ENCODE measurements at places on chromosomes 12 and 14.

GRCh38 chr12:46459861-46460545 lies 87.4 kb upstream of the SLC38A2 start:
- DNase-seq = no peak

DNA sequence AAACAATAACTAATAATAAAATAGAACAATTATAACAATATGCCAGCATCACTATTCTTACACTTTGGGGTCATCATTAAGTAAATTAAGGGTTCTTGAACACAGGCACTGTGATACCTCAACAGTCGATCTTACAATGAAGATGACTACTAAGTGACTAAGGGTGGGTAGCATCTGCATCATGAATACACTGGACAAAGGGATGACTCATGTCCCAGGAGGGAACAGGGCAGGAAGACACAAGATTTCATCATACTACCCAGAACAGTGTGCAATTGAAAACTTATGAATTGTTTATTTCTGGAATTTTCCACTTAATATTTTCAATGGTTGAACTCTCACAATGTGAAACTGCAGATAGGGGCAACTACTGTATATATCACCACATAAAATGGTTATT lies 19.7 kb downstream of the TSPAN19 start:
- DNase-seq = peak; percentile 75

GRCh38 chr12:61654698-61655097 lies 605.5 kb upstream of the USP15 start:
- DNase-seq = no peak

- no peak for DNase-seq
Observed at GRCh38 chr14:55717621-55718020, 137.6 kb downstream of the KTN1 start.

- peak; percentile 71 for DNase-seq
Observed at GRCh38 chr12:69007101-69007854, 74.3 kb upstream of the CPM start.

DNA sequence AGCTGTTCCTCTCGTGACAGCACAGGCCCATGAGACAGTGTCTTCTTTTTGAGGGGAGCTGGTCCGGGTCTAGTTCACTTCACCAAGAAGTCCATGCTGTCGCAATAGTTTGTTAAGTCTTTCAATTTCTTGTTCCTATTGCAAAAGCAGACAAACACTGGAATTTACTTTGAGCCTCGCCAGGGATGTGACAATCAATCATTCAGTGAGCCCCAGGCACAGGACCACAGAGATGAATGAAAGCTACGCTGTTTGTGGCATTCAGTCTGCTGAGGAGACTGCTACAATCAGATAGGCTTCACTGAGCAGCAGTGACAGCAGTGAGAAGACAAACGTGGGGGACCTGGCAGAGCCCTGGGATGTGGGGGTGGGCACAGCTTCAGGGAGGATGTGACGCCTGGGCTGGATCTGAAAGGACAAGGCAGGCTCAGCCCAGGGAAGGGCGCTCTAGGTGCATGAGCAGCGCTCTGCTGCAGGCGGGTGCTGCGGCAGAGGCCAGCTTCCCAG lies 35.5 kb downstream of the TCTN1 start:
- DNase-seq = no peak

DNA sequence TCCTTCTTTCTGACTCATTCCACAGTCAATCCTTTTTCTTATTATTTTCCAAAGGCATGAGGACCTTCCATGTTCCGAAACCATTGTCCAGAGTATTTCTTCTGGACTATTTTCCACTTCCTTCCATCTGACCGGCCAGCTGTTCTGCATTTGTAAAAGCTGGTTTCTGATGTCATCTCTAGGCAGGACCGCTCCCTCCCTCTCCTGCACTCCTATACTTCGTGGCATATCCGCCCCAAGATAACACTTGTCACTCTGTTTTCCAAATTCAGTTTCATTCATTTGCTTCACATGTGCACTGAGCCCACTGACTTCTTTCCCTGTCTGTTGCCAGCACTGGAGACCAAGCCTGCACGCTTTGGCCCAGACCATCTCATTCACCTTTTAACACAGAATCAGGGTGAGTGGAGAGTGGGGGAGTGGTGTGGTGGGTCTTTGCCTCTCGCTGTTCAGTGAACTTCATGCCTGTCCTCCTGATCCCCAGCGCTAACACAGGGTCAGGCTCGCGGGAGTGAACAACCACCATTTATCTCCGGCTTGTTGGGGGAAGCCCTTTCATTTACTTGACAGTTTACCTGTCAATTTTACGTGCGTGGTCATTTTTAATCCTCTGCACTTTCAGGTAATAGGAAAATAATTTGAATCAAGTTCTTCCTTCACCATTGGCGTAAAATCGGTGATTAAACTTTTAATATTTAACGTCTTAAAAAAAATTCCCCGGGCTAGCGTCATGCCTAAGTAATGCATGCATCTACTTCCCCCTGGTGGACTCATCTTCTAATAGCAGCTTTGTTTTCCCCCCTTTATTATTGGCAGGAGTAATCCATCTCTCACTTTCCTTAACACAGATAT lies 52.5 kb downstream of the C12orf75 start:
- peak; percentile 75 for DNase-seq

GRCh38 chr14:29037411-29037810 lies 270.8 kb downstream of the FOXG1 start:
- DNase-seq = peak; percentile 59

DNA sequence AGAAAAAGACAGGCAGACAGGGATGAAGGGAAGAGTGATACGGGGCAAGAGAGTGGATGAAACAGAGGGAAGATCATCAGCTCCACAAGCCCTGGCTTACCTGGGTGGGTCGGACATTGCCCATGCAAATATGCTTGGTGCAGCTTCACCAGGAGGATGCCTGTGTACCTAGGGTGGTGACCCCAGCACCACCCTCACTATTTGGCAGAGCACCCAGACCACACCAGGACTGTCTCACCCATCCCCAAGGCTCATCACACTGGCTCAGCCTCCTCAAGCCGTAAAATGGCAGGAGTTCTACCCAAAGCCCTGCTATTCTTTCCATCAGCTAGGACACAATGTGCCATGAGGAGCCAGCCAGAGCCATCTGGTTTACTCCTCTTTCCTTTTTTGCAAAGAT lies 3.0 kb downstream of the GALNT8 start:
- DNase-seq = no peak

DNA sequence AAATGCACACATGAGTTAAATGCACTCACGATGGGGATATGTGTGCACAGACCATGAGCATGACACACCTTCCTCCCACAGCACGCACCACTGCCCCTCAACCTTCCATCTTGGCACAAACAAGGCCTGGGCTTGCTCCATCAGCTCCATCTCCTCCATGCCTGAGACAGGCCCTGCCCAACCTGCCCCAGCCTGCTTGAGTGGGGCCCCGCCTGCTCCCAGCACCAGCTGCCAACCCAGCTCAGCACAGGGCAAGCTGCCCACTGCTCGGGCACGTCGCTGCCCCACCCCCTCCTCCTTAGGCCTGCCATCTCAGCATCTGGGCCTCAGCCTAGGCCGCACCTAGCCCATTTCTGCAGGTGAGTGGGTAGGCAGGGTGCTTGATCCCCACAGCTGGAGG lies 27.6 kb upstream of the KRT78 start:
- DNase-seq = no peak

GRCh38 chr12:4603421-4603820 lies 41.4 kb downstream of the DYRK4 start:
- no peak for DNase-seq

- DNase-seq = peak; percentile 48
Observed at GRCh38 chr12:116703214-116703795, 34.6 kb downstream of the SPRING1 start.

DNA sequence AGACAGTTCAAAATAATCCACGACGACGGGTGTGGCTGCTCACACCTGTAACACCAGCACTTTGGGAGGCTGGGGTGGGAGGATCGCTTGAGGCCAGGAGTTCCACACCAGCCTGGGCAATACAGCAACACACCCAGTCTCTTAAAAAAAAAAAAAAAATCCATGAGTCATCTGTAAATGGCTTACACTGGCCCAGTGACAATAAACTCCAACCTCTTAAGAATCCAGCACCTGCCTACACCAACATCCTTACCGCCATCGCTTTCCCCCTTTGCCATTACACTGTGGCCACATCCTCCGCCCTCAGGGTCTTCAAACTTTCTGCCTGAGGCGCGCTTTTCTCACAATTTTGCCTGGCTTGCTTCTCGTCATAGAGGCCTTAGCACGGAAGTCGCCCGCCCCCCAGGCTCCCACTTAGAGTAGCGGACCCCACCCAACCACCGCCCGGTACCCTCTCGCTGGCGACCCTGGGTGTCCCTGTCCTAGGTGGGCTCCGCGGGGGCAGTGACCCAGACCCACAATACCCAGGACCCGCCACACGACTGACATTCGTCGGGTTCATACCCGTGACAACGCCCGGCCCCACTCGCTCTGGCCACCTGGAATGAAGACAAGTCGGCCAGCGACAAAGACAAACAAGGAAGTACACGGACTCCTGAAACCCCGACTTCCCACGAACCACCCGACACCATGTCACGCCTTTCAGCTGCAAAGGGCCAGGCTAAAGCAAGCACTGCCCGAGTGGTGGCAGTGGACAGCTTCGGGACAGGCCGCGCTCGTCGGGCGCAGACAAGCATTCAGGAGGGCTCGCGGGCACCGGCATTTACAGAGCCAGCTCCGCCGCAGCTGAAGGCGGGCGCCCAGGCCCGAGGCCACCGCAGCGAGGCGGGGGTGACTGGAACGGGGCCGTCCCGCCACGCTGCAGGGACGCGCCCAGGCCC lies 636 bp downstream of the GOLGA3 start:
- DNase-seq = peak; percentile 63

DNA sequence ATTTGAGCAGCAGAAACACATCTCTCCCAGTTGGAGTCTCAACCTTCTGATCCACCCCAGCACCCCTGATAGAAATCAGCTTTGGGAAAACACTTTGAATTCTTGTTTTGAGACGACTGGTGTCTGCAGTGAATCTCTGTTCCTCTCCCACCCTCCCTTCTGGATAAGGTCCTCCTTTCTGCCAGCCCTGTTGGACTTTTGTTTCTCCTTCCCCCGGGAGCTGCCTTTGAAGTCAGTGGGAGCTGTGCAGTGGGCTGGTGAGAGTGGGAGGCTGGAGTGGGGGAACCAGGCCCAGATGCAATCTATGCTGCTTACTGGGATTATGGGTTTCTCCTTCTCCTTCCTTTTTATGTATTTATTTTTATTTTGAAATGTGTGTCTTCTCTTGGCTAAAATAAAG lies 49.0 kb downstream of the FLRT2 start:
- no peak for DNase-seq

DNA sequence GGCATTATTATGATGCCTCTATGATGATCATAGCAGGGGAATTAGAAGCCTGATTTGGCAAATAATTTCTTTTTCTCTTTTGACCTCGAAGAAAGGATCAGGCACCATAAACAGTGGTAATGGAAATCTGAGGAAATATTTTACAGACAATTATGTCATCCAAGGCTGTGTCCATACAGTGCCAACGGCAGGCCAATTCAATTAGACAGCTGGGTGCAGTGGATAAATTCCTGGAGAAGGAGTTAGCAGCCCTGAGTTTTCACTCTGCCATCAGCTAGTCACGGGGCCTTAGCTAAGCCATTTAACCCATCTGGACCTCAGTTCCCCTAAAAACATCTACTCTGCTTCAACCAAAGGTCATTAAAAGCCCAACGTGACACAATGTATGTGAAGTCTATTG lies 4.1 kb downstream of the TPH2 start:
- DNase-seq = no peak

GRCh38 chr12:70469221-70469820 lies 103.2 kb downstream of the KCNMB4 start:
- no peak for DNase-seq

DNA sequence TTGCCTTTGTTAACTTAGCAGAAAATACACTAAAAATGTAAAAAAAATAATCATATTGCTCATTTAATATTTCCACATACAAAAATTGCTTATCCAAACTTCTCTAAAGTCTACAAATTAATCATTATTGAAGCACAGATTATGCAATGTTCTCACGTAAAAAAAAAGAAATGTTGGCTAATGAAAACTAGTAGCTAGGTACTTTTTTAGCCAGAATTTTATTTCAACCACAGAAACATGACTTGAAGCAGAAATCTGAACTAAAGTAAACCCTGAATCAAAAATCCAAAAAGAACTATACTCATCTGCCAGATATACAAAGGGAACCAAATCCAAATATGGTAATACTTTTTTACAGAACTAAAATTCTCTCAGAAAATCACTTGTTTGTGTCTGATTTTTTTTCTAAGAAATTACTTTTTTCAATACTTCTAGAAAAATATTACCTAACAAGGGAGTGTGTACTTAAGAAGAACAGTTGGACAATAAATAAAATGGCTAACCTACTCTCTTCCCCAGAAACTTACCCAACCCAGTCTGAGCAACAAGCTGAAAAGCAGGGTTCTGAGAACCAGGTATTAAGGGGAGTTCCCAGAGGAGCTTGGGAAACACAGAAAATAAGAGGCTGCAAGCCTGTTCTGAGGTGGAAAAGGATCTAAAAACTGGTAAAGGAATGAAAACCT lies 78.4 kb upstream of the RAP1B start:
- DNase-seq = no peak

GRCh38 chr12:692274-692673 lies 29.0 kb upstream of the NINJ2 start:
- no peak for DNase-seq

GRCh38 chr14:75714991-75715390 lies 53.9 kb downstream of the TTLL5 start:
- DNase-seq = peak; percentile 8

- peak; percentile 8 for DNase-seq
Observed at GRCh38 chr12:13428538-13429265, 232.2 kb downstream of the EMP1 start.

- DNase-seq = peak; percentile 69
Observed at GRCh38 chr12:121060149-121061001, 21.3 kb upstream of the OASL start.

- DNase-seq = no peak
Observed at GRCh38 chr14:50739186-50739585, 71.1 kb upstream of the SAV1 start.

GRCh38 chr12:230925-231671 lies 17.1 kb upstream of the SLC6A12 start:
- DNase-seq = no peak

DNA sequence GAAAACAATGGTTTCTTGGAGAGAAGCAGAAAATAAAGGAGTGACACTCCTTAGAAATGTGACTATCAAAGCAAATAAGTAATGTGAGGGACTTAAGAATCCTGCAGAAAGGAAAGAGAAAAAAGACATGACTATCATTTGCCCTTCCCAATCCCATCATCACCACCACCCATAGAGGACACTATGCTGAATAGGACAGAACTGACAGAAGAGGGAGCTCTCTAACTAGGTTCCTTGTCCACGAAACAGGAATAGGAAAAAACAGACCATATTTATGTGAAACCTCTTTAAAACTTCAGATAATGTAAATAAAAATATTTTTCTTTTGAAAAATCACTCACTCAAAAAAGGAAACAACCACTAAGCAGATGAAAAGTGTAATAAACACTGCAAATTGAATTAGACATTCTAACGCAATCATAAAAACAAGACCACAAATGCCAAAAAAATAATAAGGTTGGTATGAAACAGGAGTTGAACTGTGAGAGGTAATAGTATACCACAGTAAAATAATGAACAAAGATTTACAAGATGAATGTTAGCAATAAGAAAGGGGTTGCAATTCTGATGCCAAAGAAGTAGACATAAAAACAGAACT lies 24.1 kb downstream of the KLRD1 start:
- peak; percentile 48 for DNase-seq
